ENCODE measurements at places on chromosomes 12 and 14.
A peak's percentile ranks its signal among the peaks of the same experiment; 100 is the strongest.

- no peak for DNase-seq
Measured at GRCh38 chr14:49619730-49620129, 696 bp downstream of the RPL36AL start.

DNA sequence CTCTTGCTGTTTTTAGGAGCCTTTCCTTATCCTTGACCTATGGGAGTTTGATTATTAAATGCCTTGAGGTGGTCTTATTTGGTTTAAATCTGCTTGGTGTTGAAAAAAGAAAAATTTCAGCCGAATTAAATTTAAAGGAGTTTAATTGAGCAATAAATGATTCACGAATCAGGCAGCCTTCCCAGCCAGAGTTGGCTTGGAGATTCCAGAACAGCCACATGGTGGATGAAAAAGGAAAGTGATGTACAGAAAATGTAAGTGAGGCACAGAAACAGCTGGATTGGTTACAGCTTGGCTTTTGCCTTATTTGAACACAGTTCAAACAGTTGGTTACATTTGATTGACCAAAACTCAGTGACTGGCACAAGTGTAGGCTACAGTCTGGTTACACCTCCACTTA is 69.7 kb downstream of the WASHC3 start:
- no peak for DNase-seq

DNA sequence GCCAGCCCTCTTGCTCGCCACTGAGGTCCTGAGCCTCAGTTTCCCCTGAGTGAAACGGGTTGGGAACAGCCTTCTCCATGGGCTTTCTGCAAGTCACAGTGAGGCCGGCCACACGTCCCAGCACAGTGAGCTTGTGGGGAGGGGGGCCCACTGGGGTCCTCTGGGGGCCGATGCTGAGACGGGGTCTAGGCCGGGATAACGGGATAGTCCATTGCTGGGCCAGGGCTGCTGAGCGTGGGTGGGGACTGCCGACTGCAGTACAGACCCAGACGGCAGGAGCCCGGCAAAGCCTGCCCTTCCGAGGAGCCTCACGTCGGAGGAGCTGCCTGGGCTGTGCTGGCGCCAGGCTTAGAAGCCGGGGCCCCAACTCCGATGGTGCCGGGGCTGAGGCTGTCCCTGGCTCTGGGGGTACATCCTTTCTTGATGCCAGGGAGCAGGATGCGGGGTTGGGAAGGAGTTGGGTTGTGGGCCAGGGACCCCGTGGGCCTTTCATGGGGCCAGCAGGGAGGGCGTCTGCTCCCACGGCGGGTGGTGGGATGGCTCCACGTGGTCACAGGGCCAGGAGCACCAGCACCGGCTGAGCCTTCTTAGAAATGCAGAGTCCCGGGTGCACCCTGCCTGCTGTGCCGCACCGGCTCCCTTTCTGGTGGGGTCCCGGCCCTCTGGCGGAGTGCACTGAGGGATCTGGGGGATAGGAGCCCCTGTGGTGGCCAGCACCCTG is 24.2 kb downstream of the NOC4L start:
- DNase-seq, result no peak

- DNase-seq, result no peak
Measured at GRCh38 chr12:121717041-121717699, 4.6 kb downstream of the TMEM120B start.

GRCh38 chr14:23379366-23380196 is 2.7 kb downstream of the CMTM5 start:
- peak; percentile 30 for DNase-seq

GRCh38 chr12:6459004-6459337 is 7.1 kb downstream of the TAPBPL start:
- no peak for DNase-seq

DNA sequence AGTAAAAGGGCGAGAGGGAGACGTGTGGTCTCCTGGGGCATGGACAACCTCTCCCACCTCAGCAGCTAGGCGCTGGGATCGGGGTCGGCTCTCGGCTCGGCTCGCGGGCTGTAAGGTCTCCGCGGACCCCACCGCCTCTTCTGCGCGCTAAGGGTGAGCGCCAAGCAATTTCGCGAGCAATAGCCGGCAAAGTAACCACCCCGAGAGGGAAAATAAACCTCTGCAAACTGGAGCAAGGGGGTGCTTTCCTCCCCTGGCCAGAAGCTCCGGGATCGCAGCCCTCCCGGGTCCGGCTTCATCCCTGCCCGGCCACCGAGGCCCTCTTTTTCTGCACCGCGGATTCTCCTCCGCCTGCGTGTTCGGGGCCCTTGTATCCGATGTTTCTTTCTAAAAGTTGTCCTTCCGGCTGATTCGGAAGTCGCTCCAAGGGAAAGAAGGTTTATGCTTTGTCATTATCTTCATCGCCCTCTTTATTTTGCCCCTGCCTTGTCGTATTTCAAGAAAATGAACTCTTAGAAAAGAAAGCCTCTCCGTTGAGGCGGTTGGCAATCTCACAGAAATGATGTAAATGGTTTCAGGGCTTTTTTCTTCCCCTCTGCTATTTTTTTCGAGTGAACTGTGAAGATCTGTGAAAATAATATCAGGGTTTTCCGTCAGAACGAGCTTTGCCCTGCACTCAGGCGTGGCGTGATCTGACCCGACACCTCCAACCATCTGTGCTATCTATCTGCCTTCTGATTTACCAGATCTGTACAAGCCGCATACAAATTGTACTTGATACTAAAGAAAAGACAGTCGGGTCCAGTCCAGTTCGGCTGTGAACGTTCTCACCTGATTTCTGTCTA is 1.7 kb upstream of the SIX6 start:
- no peak for DNase-seq

DNA sequence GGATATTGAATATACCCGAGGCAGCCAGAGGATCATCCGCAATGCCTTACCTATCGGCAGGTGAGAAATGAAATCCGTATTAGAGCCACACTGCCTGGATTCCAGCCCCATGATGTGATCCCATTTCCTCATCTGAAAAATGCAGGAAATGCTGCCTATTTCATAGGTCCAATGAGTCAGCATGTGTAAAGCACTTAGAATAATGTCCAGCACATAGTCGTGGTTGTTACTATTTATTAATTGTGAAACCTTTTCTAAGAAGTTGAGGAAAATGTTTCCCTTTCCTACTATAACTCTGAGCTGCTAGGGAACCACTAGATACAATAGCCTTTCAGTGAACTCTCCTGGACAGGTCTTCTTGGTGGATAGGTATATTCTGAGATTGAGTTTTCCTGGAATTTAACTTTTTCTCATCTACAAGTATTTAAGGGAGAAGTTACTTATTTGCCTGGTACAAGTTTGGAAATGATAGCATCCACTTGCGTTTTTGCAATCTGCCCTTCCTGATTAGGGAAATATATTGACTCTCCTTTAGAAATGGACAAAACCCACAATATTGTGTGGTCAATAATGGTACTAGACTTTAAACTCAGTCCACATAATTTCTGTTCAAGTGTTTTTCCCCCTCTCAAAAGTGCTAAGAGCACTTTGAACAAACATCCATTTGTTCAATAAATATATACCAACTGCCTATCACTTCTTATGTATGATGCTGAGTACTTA is 12.2 kb downstream of the POLR3B start:
- no peak for DNase-seq

DNA sequence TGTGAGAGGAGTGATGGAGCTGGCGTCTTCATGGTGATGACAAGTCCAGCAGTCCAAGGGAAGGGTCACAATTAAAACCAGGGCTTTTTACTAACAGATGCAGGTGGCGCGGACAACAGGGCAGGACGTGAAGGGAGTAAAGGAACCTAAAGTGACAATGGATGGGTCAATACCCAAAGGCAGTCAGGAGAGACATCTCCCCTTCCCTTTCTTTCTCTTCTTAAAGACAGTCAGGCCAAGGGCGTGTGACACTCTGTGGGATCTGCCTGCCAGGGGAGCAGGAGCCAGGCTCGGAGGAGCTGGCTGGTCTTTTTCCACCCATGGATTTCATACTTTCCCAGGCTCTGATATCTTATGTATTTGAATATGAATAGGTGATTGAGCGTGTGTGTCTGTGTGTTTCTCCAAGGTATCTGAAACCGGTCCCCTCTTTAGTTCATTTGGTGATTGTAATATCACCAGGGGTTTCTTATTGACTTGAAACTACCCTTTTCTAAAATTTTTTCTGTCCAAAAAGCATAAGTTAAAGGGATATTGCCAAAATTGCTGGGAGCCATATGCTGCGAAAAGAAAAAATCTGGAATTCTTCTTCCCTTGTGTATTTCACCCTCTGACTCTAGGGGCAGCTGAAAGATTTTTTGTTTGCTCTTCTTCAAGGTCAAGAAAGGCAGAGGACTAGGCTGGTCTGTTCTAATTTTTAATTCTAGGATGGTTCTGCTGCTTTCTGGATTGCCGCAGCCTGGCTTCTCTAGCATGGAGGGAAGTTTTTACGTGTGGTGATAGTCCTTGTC is 61.8 kb downstream of the FBXL14 start:
- no peak for DNase-seq

DNA sequence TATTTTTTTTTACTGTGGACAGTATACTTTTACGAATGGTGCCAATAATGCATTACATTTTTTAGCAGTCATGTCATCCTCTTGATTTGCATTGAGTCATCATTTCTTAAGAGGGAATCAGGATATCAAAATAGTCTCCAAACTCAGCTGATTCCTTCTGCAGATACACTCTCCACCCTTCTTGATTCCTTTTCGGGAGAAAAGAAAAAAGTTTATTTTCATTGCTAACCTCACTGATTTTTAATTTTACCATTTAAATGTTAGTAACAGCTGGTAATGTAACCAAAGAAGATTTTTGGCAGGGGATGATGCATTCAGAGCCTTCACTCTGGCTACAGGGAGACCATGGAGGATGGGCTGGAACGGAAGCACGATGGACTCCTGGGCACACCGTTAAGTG is 47.5 kb downstream of the MRPL42 start:
- no peak for DNase-seq

DNA sequence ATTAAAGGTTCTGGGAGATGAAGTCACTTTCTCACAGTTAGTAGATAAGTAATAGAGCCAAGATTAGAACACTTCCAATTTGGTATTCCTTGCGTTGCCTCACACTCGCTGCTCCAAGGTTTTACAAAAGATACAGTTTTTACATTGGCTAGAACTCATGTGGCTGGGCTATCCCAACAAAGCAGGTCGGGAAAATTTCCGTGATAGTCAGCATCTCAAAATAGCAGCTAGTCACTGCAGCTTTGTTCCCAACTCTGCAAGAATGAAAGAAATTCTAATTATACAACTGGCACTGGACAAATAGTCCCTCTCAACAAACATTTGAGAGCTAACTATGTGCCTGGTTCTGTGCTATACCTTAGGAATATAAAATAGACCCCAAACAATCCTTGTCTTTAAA is 24.6 kb upstream of the PPP1R12A start:
- DNase-seq, result no peak

DNA sequence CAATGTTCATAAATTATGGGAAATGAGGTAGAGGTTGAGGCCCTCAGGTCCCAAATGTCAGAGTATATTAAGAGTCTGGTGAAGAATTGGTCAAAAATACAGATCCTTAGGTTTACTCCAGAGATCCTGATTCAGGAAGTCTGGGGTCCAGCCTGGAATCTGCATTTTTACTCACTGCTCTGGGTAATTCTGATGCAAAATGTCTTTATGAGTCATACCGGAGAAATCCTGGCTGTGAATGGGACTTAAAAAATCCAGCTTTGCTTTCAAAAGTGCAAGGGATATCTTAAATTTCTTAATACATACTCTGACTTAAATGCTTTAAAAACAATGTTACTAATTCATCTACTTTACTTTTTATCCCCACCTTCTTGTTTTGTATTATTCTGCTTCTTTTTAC is 74.5 kb downstream of the FERMT2 start:
- no peak for DNase-seq

GRCh38 chr12:47773858-47774580 is 981 bp downstream of the SLC48A1 start:
- DNase-seq, result no peak

GRCh38 chr14:76205708-76206107 is 54.0 kb downstream of the GPATCH2L start:
- no peak for DNase-seq

DNA sequence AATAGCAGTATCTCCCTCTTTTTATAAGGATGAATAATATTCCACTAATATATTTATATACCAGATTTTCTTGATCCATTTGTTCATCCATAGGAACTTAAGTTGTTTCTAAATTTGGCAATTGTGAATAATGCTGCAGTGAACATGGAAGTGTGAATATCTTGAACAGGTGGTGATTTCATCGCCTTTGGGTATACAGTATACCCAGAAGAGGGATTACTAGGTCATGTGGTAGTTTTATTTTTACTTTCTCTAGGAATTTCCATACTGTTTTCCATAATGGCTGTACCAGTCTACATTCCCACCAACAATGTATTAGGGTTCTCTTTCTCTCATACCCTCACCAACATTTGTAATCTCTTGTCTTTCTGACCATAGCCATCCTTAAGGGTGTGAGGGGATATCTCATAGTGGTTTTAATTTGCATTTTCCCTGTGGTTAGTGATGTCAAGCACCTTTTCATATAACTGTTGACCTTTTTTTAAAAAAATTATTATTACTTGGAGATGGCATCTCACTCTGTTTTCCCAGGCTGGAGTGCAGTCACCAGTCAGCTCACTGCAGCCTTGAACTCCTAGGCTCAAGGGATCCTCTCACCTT is 20.5 kb downstream of the PPHLN1 start:
- DNase-seq, result no peak

- no peak for DNase-seq
Measured at GRCh38 chr12:78725951-78726580, 138.5 kb upstream of the SYT1 start.

GRCh38 chr12:64171715-64172114 is 50.4 kb downstream of the KICS2 start:
- no peak for DNase-seq

GRCh38 chr14:80620434-80620833 is 321.1 kb downstream of the CEP128 start:
- DNase-seq, result no peak

- no peak for DNase-seq
Measured at GRCh38 chr12:100365411-100365810, 8.5 kb downstream of the SLC17A8 start.

GRCh38 chr12:50986966-50987737 is 34.8 kb downstream of the HIGD1C start:
- DNase-seq, result no peak

DNA sequence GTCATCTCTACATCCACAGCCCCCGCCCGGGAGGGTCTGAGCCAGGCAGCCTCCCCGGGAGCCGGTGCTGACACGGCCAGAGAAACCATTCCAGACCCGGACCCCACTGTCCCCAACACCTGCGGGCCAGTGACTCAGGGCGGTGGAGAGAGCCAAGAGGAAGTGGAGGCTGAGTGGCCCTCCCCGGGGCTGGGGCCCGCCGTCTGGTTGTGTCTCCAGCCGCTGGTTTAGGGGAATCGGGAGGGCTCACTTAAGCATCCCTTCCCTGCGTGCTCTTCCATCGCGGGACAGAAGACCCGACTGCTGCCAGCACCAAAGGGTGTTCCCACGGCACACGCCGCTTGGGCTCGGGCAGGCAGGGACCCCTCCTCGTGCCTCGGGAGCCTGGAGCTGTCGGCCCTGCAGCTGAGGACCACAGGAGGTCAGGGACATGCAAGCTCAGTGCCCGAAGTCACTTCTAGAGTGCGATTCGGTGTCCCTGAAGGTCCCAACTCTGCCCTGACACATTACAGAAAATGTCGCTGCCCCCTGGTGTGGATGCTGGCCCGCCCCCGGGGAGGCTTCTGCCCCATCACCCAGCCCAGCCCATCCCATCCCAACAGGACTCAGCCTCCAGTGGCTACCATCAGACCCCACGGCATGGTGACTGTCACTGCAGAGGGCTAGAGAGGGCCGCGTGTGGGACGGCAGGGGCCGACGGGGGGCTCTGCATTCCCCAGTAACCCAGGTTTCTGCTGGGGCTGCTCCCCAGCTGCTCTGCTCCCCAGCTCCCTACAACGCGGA is 50.8 kb downstream of the GALNT9 start:
- DNase-seq, result no peak

All from stimulated activated CD4-positive, alpha-beta T cell treated with anti-CD3 and anti-CD28 coated beads, Interleukin-1b, Interleukin-23, amount 100 ng/mL, for 1 hour (primary cell).